ENCODE measurements at places on chromosomes 6 and 20.

DNA sequence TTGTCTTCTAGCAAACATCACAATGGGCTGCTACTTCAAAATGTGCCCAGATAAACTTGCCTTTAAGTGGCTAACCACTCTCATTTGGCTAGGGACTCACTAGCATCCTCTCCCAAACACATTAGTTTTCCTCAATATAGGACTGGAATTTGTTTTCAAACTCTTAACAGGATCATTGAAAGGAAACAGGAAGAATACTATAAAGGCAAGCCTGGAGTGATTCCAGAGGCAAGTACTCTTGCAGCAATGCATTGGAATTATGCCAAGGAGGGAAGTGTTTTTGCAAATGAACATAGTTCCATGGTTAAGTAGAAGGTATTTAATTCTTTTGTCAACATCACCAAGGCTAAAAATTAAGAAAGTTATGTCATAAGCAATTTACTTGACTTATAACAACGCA lies 12.2 kb downstream of the EPHA7 start:
- peak; percentile 86 for DNase-seq

GRCh38 chr6:156919370-156919769 lies 142.2 kb downstream of the ARID1B start:
- DNase-seq = no peak

DNA sequence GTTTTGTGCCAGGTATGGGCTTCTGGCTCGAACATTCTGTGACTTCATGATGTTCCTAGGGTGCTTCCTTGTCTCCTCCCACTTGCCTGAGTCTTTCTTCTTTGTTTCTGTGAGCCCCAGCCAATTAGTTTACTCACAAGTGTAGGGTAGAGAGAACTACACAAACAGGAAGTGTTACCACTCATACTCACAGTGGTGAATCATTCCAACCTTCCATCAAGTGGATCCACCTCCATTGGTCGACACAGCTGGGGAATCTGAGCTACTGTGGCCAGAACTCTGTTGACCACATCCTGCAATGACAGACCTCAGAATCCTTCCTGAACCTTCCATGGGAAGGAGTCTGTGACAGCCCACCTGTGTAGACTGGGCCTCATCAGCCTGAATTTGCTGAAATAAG lies 76.8 kb downstream of the UNC5CL start:
- peak; percentile 59 for DNase-seq

DNA sequence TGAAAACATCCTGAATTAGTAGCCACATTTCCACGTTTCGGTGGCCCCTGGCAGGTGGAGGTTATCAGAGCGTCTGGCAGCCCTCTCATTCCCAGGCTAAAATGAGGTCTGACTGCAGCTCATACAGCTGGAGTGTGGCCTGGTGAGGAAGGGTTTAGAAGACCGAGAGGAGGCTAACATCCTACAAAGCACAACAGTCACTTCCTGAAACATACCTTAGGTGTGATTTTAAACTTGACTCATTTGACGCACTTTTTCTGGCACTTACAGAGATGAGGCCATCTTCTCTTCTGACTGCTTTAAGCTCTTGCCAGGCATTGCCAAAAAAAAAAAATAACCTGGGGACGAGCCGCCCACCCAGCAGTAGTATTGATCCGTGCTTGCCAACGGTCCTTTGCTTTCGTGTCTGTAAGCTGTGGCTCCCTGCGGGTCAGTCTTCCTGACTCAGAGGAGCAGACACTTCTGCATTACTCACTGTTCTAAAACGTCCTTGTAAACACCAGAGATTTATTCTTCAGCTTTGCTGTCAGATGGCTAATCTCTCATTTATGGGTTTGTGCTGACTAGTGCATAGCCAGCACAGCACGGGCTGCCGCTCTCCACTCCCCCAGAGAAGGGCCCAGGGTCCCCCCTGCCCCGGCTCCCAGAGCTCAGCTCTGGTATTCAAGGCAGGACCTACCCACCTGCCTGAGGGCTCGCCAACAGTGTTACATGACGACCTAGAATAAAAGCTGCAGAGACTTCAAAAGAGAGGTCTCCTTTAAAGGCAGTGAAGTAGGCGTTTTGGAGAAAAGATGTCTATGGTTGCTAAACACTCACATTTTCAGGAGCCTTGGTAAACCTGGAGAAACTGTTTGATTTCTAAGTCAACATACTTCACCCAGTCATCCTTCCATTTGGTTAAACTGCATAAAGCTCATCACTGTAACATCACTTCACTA lies 78.5 kb upstream of the FRMD1 start:
- peak; percentile 51 for DNase-seq

DNA sequence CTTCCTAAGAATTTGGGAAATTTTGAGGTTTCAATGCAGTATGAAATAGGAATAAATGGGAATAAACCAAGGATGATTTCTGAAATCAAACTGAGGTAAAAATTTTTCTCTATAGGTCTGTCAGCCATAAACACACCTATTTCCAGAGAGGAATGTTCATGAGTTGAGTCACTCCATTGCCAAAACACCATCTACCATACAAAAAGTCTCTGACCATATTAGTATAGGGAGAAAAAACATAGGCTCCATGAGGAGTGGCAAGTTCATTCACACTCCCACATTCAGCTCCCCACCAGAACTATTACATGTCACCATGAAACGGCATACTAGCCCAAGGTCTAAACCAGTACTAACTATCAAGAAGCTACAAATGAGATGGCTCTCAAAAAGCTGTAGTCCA lies 9.6 kb downstream of the ZNF318 start:
- no peak for DNase-seq

GRCh38 chr20:33299111-33299603 lies 16.1 kb downstream of the BPIFB1 start:
- peak; percentile 60 for DNase-seq

- no peak for DNase-seq
Observed at GRCh38 chr20:62733891-62734290, 25.3 kb downstream of the NTSR1 start.

- no peak for DNase-seq
Observed at GRCh38 chr6:75300531-75300855, 15.9 kb upstream of the TMEM30A start.

- DNase-seq = no peak
Observed at GRCh38 chr6:19299129-19299528, 538.0 kb upstream of the ID4 start.

GRCh38 chr6:53041356-53041755 lies 23.8 kb upstream of the FBXO9 start:
- DNase-seq = peak; percentile 60

- no peak for DNase-seq
Observed at GRCh38 chr20:48156951-48157700, 371.8 kb upstream of the SULF2 start.

DNA sequence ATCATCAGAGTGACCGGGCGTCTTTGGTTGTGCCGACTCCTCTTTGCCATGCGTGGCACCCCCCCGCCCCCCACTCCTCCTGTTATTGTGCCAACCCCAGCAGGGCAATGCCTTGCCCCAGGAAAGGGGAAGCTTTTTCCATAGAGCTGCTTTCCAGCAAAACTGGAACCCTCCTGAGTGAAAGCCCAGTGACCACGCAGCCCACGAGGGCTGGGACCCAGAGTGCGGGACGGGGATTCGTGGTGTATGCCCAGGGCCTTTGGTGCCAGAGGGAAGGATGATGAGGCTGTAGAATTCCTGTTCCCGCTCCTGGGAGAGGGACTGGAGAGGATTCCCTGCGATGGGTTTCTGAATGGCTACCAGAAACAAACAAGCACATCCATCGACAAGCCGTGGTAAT lies 116.8 kb upstream of the BACH2 start:
- DNase-seq = no peak

- no peak for DNase-seq
Observed at GRCh38 chr6:18861204-18861603, 474.1 kb downstream of the RNF144B start.

DNA sequence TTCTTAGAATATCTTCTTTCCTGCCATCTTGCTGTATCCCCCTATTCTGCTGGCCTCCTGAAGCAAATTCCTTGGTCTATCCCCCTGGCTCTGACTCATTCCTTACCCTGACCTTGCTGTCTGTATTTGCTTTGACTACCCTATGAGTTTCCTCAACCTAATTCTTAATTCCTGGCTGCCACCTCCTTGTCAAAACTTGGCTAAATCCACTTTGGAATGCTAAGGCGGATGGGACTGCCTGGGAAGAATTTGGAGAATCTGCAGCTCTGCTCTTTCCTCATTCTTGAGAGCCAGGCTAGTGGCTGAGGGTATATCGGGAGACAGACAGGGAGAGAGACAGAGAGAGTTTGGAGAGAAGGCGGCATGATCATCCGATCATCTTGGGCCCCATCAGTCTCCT lies 24.4 kb downstream of the CAP2 start:
- peak; percentile 94 for DNase-seq

- no peak for DNase-seq
Observed at GRCh38 chr6:64290867-64291266, 655.3 kb downstream of the PHF3 start.

- peak; percentile 39 for DNase-seq
Observed at GRCh38 chr6:73516514-73517489, 4.0 kb downstream of the EEF1A1 start.

GRCh38 chr6:89644864-89645263 lies 6.3 kb upstream of the LYRM2 start:
- no peak for DNase-seq

DNA sequence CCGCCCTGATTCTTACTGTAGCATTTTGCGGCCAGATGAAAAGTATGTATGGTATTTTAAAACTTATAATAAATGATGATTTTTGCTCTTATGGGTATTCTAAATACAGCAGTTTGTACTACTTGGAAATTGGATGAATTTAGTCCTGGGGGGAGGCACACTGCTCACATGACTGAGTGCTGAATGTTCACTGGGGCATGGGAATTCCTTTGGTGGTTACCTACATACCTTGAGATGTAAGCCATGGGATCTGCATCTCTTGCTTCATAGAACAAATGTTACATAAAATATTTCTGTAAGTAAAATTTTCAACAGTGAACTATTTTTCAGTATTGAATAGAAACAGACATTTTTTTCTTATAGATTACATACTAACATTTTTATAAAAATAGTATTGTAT lies 71.1 kb downstream of the FIG4 start:
- no peak for DNase-seq

DNA sequence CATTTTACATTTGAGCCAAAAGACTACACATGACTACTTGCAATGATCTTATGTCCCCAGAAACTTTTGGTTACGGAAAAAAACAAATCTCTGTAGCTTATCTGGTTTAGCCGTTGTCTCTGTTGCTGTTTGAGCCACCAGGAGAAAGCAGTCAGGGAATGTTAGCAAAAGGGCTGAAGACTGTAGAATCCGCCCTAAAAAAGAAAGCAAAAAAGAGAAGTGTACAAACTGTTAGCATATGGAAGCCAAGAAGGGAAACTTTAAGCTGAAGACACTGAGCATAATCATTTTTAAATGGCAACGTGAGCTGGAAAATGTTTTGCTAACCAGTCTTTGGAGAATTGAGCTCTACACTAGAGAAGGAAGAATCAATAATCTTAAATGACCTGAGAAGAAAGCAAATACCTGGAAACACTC lies 69.9 kb upstream of the MYLIP start:
- DNase-seq = no peak

DNA sequence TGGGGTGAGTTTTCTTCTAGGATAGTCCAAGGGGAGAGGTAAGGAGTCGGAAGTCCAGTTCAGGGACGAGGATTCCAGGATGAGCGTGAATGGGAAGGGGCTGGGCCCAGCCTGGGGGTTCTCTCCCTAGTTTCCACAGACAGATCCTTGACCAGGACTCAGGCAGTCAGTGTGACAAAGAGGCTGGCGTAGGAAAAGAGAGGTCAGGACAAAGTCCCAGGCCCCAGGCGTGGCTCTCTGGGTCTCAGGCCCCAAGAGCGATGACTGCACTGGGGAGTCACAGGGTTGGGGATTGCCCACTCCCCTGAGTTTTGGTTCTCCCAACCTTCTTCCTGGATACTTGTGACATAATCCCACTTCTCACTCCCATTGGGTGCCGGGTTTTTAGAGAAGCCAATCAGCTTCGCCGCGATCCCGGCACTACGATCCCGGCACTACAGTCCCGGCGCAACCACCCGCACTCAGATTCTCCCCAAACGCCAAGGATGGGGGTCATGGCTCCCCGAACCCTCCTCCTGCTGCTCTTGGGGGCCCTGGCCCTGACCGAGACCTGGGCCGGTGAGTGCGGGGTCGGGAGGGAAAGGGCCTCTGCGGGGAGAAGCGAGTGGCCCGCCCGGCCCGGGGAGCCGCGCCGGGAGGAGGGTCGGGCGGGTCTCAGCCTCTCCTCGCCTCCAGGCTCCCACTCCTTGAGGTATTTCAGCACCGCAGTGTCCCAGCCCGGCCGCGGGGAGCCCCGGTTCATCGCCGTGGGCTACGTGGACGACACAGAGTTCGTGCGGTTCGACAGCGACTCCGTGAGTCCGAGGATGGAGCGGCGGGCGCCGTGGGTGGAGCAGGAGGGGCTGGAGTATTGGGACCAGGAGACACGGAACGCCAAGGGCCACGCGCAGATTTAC lies 46.2 kb upstream of the TRIM26 start:
- DNase-seq = peak; percentile 76

DNA sequence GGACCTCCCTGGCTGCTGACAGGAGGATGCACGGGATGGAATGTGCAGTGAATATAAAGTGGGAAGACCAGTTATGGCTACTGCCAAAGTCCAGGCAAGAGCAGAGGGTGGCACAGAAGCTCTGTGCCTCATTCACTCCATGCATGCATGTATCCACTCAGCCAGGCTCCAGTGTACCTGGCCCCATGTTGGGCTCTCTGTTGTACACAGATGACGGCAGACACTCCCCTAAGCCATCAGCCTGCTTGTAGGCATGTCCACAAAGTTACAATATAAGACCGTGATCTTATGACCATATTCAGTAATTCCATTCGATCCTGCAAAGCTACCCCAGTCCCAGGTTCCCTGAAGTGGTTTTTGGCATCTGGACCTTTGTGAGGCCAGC lies 116.8 kb downstream of the PREX1 start:
- no peak for DNase-seq

GRCh38 chr6:44058617-44059358 lies 68.5 kb downstream of the MRPL14 start:
- DNase-seq = peak; percentile 100

DNA sequence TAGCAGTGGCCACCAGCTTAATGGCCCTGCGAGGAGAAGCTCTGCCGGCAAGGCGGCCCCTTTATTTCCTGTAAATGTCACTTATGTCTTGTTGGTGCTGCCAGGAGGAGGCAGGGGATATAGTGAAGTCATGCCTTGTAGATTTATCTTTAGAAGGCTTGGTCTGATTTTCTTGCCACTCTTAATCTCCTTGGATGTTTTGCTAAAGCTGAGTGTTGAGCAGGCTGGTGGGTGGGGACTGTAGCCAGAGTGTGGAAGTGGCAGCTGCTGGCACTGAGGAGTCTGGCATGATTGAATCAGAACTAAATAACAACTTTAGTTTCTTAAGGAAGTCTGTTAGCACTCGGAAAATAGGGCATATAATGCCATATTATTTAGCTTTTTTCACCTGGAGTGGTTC lies 77.9 kb downstream of the PHF20 start:
- no peak for DNase-seq
